ENCODE measurements at places on chromosomes 4 and X.

- no peak for DNase-seq
These were observed 219.4 kb downstream of the EPHA5 start for GRCh38 chr4:65450899-65451298.

- no peak for DNase-seq
These were observed 15.5 kb upstream of the SGMS2 start for GRCh38 chr4:107809210-107809609.

- no peak for DNase-seq
These were observed 374.6 kb upstream of the SLC7A11 start for GRCh38 chr4:138616775-138617174.

GRCh38 chr4:128386761-128387599, 99.4 kb upstream of the PGRMC2 start:
- no peak for DNase-seq

- no peak for DNase-seq
These were observed 65.5 kb downstream of the GLRA3 start for GRCh38 chr4:174763454-174764104.

Data from stimulated activated CD4-positive, alpha-beta T cell treated with anti-CD3 and anti-CD28 coated beads, TNF-alpha, amount 100 ng/mL, for 48 hours (primary cell).